ENCODE measurements at places on chromosomes 2 and 18.

- DNase-seq = no peak
These were observed 55.5 kb downstream of the PRELID3A start for GRCh38 chr18:12463191-12463590.

GRCh38 chr2:26541401-26542193, 63.7 kb upstream of the OTOF start:
- peak; percentile 85 for DNase-seq

- peak; percentile 46 for DNase-seq
These were observed 31.7 kb upstream of the UBXN4 start for GRCh38 chr2:135709992-135710391.

GRCh38 chr2:152347076-152347475, 12.1 kb downstream of the FMNL2 start:
- no peak for DNase-seq

DNA sequence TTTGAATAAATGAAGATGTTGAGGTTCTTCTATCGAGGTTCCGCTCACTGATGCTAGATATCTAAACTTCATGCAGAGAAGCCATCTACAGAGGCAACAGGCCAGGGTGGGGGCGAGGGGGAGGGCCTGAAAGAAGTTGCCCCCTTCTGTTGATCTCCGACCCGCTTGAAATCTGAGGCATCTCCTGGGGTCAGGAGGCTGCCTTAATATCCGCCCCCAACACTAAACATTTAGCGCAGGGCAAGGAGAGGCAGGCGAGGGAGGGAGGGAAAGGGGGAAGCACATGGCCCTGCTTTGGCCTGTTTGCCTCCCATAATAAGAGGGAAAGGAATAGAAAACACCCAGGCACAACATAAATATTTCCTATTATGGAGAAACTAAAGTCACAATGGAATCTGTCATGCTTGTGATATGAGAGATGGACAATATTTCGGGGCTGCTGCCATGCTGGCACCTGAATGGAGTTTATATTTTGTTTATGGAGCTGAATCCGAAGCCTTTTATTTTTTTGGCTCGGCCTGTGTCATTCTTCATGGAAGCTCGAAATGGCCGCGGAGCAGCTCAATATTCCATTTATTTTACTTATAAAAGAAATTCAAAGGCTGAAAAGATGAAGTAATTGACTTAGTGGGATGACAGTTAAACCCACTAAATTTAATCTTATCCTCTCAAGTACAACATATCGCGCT, 221.1 kb downstream of the INSIG2 start:
- no peak for DNase-seq

DNA sequence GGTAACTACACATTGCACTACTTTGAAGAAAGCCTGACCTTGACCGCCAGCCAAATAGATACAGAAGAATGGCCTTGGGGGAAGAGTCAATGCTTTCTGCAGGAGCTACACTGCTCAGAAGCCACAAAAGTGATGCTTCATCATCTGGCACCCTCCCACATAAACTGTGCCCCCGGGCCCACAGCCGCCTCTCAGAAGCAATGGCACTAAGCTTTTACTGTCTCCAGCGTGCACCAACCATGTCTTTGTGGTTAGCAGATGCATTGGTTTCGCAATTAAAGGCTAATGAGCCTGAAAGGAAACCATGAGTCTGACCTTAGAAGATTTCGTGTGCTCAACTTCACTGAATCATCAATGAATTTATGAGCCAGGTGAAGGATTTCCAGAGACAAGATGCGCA, 209.4 kb upstream of the TRIB2 start:
- no peak for DNase-seq

DNA sequence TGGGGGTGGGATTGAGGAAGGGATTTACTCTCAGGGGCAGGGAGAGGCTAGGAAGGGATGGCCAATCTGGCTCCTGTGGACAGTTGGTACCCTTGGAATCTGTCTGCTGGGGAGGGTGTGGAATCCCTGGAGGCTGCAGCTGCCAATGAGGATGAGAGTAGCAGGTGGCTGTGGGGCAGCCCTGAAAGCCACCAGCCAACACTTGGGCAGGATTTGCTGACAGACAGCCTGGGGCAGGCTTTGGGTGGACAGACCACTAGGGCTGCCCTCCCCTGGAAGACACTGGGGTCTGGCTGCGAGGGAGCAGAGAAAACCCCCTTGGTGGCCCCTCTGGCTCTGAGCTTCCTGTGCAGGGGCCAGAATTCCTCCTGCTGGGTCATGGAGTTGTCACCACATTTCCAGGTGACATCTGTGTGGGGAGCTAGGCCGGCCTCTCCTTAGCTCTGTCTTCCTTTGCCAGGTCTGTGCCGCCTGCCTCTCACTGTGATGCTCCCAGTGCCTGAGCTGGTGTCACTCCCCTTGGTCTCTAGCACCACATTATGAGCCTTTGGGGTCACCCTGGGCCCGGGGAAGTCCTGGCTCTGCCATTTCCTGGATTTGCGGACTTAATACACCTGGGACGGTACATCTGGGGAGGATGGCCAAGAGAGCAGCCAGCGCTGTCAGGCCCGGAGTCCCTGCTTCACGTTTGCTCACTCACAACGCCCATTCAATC, 13.4 kb upstream of the ARHGEF4 start:
- DNase-seq = no peak

GRCh38 chr2:60796573-60797509, 40.8 kb downstream of the PAPOLG start:
- no peak for DNase-seq

DNA sequence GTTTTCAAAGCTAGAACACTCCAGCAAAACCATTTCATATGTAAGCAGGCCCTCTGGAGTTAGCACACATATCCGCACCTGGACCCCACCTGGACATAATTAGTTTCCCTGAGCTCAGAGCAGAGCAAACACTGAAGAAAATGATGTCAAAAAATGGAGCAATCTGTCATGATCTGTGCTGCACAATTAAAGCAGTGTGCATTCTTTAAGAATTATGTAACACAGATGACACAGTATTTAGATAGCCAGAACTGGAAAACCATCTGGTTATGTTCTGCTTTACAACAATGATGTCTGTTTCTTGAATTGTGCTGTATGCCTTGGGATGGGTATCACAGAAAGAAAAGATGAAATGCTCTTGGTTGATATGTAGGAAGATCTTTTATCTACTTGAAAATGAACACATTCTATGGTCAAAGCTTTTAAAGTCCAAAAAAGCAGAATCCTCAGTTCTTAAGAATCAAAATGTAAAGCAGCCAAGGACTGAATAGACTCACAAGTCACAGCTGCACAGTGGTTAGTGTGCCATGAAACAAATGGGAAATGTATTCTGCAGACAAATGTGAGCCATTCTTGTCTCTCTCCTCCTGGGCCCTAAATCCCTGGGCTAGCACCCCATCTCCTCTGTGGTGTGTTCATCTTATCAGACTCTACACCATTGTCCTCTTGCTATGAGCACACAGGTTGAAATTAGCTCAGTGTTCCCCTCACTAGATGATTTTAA, 36.8 kb downstream of the HRH4 start:
- no peak for DNase-seq

DNA sequence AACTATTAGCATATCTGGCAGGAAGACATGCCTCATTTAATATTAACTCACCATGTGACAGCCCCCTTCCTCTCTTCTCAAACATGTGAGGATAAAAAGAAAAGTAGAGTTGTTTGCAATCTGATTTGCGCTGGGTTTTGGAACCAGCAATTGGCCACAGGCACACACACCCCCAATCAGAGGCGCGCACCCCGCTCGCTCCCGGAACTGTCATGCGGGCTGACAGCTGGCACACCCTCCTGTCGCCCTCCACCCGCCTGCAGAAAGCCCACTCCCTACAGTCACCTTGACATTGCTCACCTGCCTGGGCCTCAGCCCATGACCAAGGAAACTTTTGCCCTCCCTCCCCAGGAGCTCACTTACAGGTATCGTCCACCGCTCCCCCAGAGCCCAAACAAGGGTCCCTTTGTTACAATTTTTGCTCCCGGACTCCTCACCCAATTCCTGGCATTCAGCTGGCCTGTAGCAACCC, 1.1 kb downstream of the COBLL1 start:
- DNase-seq = peak; percentile 70

GRCh38 chr2:85707304-85707703, 13.1 kb downstream of the GNLY start:
- DNase-seq = peak; percentile 74

DNA sequence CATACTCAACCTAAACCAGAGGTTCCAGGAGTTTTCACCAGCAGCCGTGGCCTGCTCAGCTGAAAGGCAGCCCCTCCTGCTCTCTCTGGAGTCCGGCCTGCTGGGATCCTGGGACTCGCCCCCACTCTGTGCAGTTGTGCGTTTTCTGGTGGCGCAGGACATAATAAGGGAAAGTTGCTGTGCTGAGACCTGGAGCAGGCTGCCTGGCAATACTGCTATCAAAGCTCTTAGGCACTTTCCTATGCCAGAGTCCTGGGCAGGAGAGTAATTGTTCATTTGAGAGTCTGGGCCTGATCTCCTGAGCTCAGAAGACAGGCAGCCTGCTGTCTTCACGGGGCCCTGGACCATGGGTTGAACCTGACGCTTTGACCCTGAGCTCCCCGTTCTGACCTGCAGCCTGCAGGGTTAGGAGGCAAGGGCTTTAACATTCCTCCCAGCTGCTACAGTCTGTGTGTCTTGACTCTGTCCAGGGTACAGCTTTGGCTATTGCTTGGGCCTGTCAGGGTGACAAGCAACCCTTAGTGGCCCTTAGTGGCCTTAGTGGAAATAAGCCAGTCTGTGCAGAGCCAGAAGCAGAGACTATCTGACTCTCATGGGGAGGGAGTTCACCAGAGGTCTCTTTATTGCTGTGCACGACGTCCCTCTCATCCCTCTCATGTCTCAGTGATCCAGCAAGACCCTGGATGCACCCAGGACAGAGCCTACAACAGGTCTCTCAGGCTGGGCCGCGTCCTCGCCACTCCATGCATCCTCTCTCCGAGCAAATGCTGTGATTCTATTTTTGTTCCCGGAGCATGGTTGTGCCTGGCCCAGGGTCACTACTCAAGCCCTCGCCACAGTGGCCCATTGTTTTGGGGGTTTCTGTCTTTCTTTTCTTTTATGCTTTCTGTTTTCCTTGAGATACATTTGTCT, 60.6 kb downstream of the ACKR3 start:
- no peak for DNase-seq

DNA sequence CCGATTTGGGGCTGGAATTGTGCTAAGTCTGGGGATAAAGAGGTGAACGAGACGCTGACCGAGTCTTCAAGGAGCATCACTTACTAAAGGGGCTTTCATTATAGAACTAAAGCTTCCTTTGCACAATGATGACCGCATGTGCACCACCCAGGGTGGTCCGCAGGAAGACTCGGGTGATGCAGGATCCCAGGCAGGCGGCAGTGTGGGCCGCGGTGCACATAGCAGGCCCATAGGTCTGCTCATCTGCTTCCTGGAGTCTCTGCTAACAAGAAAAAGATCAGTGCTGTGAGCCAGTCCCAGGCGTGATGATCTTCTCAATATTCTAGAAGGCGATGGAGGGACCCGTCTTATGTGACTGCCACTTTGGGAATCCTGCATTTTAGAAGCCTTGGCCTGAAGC, 122.8 kb downstream of the PXDN start:
- DNase-seq = no peak

DNA sequence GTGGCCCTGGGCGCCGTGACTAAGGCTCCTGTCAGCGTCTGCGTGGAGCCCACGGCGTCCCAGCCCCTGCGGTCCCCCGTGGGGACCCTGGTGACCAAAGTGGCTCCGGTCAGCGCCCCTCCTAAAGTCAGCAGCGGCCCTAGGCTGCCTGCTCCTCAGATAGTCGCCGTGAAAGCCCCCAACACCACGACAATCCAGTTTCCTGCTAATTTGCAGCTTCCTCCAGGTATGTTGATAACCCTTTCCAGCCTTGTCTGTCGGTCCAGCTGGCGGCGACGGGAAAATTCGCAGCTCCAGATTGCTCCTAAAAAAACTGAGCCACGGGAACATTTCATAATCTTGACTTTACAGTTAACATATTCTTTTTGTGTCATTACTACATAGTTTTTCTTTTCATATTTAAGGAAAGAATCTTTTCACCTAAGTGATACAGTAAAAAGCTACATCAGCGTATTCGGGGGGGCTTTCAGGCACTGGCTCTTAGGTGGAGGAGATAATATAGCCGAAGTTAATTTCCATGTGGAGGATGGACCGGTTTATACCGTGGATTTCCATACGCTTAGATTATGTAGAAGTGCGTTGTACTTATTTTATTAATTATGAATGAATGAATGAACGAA, 916 bp downstream of the TAF4B start:
- no peak for DNase-seq

- DNase-seq = peak; percentile 55
These were observed 463 bp downstream of the PPP1CB start for GRCh38 chr2:28751956-28752630.

DNA sequence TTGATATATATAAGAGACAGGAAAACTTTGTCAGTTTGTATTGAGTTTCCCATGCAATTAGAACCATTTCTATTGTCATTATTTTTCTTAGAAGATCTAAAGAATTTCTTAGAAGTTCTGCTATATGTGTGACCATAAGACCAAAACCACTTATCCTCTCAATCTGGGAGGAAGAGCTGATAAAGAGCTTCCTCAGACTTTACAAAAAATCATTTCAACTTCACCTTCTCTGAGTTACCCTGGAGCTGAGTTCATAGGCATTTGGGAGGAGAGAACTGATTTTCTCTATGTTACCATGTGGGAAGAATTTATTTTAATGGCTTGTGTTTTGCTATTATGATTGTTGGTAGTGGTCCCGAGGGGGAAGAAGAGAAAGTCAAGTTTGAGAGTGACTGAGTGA, 329.3 kb downstream of the GPD2 start:
- DNase-seq = no peak

DNA sequence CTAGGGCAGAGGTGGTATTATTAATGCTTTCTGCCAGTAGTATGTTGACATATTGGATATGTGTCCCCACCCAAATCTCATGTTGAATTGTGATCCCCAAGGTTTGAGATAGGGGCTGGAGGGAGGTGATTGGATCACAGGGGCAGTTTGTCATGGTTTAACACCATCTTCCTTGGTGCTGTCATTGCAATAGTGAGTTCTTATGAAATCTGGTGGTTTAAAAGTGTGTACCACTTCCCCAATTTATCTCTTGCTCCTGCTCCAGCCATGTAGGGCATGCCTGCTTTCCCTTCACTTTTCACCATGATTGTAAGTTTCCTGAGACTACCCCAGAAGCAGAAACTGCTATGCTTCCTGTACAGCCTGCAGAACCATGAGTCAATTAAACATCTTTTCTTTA, 47.1 kb upstream of the THSD7B start:
- no peak for DNase-seq

All from NCI-H345 (cell line).